ENCODE measurements at places on chromosomes 16 and 17.

DNA sequence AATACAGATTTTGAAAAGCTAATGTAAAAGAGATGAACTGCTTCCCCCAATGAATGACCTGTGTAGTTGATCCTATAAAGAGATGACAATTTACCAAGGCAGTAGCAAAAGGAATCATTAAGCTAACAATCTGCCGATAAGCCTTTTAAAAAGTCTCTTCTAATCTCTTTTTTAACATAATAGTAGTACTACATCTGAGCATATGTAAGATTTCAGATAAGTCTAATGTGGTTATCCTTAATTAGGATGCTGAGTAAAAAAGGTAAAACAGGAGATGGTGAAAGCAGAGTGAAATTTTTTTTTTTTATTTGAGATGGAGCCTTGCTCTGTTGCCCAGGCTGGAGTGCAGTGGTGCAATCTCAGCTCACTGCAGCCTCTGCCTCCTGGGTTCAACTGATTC lies 26.2 kb upstream of the RASL10B start:
- DNase-seq = no peak

GRCh38 chr16:53112015-53112414 lies 57.2 kb downstream of the CHD9 start:
- DNase-seq = no peak

GRCh38 chr17:64628641-64629040 lies 33.5 kb downstream of the SMURF2 start:
- no peak for DNase-seq

GRCh38 chr17:10036511-10037061 lies 131.5 kb upstream of the RCVRN start:
- DNase-seq = no peak

DNA sequence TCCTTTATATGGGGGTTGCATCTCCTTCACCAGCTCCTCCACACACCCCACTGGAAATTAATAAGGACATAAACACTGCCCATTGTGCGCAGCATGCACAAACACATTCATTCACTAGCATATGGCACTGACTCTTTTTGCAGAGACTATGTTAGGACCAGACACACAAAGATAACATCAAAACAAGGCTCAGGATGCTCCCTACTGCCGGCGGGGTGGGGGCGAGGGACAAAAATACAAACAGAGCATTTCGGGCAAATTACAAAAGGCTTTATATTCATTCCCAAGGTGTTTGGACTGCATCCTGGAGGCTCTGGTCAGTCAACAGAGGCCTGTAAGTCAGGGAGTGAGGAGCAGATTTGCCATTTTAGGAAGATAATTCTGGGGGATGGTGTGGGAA lies 299.7 kb downstream of the SLC39A11 start:
- no peak for DNase-seq

DNA sequence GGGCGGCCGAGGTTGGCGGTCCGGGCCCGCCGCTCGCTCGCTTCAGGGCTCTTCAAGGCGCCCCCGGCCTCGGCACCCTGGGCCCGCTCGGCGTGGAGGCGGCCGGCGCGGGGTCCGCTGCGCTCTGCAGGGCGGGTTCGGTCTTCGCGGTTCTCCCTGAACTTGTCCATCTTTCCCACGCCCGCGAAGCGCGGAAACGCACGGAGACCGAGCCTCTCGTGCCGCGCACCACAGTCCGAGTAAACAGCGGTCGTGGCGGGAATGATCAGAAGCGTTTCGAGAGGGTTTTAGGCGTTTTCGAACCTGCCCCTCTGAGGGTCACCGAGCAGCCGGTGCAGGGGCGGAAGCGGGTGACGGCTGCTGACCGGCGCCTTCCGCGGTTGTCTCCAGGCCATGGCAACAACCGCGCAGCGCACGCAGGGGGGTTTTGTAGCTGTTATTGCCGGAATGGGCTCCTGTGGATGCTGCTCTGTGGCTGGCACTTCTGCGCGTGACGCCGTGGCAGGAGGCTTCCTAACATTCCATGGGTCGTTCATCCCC lies 414 bp downstream of the NARF start:
- DNase-seq = no peak

DNA sequence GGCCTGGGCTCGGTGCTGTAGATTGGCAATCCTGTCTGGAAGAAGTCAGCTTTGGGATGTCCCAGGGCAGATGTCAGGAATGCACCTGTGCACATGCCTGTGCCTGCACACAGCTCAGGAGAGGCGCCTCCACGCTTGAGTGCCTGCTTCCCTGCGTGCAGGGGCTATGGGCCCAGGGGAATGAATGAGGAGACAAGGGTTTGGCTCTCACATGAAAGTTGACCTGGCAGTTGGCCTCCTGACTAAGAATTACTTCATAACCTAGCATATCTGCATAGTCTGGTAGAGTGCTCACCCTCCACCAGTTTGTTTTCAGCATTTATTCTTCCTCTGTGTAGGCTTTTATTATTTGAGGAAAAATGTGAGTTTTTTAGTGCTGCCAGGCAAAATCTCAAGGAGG lies 50.0 kb downstream of the PLD6 start:
- no peak for DNase-seq

GRCh38 chr16:74451951-74452758 lies 30.9 kb upstream of the CLEC18B start:
- no peak for DNase-seq

GRCh38 chr17:73334771-73335513 lies 23.1 kb upstream of the CDC42EP4 start:
- DNase-seq = no peak

- DNase-seq = no peak
These were observed 525 bp downstream of the JPT1 start for GRCh38 chr17:75153780-75154194.

- DNase-seq = no peak
These were observed 210.2 kb downstream of the KATNIP start for GRCh38 chr16:27759967-27760788.

GRCh38 chr17:65102235-65102634 lies 34.9 kb upstream of the RGS9 start:
- DNase-seq = no peak

DNA sequence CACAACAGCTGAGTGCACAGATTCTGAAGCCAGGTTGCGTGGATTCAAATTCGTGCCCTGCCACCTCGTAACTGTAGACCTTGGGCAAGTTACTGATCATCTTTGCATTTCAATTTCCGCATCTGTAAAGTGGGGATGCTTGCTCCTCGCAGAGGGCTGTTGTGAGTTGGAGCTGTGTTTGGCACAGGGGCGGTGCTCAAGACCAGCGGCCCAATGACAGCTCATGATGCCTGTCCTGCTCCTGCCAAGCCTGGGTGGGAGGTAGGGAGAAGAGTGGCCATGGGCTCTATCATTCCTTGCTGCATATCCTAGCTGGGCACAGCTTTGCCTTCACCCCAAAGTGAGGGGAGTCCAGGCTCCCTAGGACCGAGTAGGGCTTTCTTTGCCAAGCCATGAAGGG lies 12.6 kb downstream of the NXPH3 start:
- DNase-seq = no peak

- DNase-seq = no peak
These were observed 119.3 kb upstream of the TBX2 start for GRCh38 chr17:61280338-61280737.

- no peak for DNase-seq
These were observed 322.1 kb downstream of the MAP2K4 start for GRCh38 chr17:12342609-12343435.

DNA sequence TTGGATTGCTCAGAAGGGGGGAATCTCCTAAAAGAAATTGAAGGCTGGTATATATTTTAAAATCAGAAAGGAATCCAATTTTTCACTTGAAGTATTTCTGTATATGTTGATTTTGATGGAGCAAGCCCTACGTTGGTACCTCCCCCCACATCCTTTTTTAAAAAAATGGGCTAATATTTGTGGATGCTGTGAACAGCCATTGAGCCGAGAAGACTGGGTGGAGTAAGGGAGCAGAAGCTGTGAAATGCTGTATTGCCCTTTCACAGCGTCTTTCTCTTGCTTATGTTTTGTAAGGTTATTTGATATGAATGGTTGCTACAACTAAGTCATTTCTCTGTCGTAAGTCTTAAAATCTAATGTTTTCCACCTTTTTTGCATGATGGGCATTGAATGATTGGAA lies 2.3 kb downstream of the PAFAH1B1 start:
- DNase-seq = peak; percentile 15

DNA sequence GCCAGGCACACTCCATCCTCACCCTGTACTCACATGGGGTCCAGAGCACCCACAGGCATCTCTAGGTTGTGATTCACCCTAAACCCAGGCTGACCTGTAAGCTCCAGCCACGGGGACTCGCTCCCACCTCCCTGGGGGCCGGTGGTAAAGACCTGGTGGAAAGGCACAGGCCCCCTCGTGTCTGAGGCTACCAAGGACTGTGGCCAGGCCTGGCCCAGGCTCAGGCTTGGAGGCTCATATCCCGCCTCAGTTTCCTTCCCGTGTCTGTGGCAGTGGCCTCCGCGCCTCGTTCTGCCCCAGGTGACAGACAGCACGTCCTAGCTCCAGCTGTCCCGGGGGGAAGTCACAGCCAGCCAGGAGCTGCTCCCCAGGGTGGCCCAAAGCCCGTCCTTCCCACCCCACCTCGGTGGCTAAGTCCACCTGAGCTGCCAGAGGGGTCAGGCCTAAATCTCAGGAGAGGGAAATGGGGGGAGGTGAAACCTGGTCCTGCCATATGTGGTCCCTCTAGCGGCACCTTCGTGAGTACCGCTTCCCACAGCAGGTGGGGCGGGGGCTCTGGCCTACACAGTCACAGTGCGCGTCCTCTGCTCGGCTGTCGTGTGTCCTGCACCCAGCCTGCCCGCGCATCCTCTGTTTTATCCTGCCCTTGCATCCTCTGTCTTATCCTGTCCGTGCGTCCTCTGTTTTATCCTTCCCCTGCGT lies 12.6 kb downstream of the CDH15 start:
- DNase-seq = no peak

DNA sequence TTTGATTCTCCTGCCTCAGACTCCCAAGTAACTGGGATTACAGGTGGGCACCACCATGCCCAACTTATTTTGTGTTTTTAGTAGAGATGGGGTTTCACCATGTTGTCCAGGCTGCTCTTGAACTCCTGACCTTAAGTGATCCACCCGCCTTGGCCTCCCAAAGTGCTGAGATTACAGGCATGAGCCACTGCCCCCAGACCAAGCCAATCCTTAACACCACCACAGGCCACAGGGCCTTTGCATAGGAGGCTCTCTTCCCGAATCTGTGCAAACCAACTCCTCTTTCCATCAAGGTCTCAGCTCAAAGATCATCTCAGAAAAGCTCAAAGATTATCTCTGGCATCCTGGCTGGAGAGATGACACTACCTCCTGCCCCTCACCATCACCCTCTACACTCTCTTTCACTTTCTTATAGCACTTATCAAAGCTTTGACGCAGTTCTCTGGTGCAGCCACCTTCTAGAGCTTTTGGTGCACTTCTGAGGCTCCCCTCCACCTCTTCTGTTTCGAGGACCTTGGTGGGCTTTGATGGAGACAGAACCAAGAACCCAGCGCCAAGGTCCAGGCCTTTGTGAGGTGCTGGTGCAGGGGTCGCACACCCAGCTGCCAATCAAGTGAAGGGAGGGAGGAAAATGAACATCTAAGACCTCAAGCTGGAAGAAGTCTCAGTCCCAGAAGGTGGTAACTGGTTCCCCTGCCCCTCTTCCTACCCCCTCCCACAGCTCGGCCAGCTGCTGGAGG lies 23.2 kb upstream of the PHB1 start:
- DNase-seq = no peak

DNA sequence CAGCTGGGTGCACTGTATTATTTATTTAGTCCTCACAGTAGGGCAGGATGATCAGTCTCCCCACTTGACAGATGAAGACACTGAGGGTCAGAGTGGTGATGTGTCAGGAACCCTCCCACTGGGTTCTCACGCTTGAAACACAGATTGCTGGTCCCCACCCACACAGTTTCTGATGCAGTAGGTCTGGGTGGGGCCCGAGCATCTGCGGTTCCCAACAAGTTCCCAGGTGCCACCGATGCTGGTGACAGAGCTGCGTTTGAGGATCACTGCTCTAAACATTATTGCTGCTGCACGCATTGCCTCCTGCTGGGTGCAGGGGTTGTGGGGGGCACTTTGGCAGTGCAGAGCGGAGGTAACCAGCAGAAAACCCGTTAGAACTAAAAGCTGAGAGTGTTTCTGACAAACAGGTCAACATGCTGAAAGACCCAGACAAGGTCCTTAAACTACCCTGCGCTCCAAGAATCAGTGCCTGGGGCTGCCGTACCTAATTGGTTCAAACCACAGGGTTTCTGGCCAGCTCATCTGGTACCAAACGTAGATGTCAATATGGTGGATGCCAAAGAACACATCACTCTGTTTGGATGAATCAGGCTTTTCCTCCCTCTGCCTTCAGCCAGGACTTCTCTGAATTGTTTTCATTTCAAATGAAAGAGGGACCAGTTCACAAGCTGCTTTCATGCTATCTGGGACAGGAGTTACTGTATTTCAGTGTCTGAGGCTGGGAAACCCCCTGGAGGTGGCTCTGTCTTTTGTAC lies 76.0 kb downstream of the ABCC1 start:
- DNase-seq = no peak

GRCh38 chr16:6499413-6499812 lies 833.2 kb upstream of the RBFOX1 start:
- DNase-seq = no peak

- DNase-seq = no peak
These were observed 3.6 kb upstream of the GSDMB start for GRCh38 chr17:39922006-39922405.

GRCh38 chr17:17448723-17449122 lies 28.1 kb upstream of the MED9 start:
- no peak for DNase-seq

- no peak for DNase-seq
These were observed 198.8 kb upstream of the CACNG5 start for GRCh38 chr17:66636111-66636510.

DNA sequence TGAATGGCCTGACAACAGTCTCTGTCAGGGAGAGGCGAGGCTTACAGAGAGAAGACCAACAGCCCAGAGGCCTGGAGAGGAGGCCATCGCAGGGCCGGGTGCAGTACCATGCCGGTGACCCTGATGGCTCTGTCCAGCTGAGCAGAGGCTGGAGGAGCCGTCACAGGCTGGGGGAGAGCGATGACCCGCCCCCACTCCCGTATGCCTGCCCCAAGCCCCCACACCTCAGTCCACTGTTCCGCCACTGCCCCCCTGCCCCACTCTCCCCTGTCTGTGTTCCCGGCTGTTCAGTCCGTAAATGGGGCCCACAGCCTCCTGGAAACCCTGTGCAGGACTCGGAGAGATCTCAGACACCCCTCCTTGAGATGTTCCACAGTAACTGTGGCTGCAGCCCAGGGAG lies 12.8 kb upstream of the FAM83G start:
- DNase-seq = no peak

- DNase-seq = peak; percentile 63
These were observed 697 bp downstream of the CTF1 start for GRCh38 chr16:30896889-30897733.

GRCh38 chr16:48536614-48537200 lies 73.3 kb downstream of the N4BP1 start:
- DNase-seq = no peak

- no peak for DNase-seq
These were observed 199.0 kb downstream of the MSI2 start for GRCh38 chr17:57455063-57455914.

- no peak for DNase-seq
These were observed 54.5 kb downstream of the GTF3C1 start for GRCh38 chr16:27495191-27495590.

DNA sequence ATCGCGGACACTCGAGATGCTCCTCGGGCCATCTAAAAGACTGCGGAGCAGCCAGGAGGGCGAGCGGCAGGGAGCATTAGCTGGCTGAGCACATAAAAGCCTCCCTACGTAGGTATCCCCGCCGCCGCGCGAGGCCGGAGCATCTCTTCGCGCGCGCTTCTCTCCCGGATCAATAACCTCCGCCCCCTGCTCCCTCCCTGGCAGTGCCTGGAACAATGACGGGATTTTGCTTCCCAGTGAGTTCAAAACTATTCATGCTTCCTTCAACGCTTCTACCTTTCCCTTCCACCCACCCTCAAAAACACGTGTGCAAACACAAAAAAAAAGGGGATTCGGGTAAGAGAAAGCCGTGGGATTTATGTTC lies 984 bp downstream of the CENPV start:
- no peak for DNase-seq

Measured in T-helper 2 cell (primary cell).